Glutamatergic neuron (in vitro differentiated cells): ENCODE measurements at places on chromosomes 1 and 21. TPM values are rescaled to one million over a fixed set of nuclear protein-coding genes. Genes with fewer than 3 reads are reported as not detected.

GRCh38 chr1:80582980-80583379 is 1217.8 kb upstream of the ADGRL2 start:
- no peak for DNase-seq

Gene LCE3D
- total RNA-seq = not detected

DNA sequence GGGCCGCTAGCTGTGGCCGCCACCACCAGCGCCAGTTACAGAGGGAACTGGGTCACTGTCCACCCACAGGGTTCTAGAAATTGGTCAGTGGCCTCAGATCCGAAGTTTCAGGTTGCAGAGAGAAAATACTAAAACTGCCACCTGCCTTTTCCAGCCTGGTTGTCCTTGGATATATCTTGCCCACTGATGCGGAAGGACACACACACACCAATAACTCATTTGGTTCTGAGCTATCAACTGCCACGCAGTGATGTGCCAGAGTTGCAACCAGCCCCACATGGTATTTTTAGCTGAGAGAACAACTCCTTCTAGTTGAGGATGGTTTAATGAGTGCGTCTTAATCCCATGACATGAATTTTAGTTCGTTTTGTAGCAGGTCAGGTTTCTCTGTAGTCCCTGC is 68.1 kb downstream of the SH3BGR start:
- no peak for DNase-seq

GRCh38 chr1:103513711-103514110 is 11.8 kb upstream of the RNPC3 start:
- no peak for DNase-seq

DNA sequence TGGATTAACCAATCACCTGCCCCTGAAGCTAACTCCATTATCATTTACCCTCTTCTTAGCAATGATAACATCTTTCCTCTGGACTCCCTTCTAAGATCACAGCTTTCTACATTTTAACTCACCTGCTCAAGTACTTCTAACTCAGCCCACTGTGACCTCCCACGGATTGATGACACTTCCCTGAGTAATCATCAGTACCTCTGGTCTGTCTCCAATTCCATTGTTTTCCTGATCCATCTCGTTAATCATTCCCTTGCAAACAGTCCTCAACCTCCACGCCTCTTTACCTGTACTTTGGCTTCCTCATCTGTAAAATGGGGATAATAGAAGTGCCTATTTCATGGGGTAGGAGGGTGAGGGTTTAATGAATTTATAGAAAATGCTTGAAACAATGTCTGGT is 195.3 kb upstream of the APP start:
- no peak for DNase-seq

DNA sequence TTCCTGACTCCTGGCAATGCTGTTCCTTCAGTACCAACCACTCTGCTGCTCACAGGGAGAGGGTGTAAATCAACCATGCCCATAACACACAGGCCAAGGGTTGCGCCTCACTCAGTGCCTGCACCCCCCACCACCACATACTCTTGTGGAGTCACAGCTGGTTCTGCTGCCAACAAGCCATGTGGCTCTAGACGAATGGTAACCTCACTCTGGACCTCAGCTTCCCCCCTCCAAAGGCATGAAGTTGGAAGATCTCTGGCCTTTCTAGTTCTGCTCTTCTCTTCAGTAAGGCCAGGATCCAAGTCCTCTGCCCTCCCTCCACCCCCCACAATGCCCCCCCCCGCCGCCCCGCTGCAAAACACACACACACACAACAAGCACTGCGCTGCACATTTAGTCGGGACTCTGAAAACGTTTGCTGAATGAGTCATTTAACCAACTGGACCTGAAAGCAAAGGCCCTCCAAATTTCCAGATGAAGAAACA is 1.7 kb upstream of the GLIS1 start:
- no peak for DNase-seq

Gene MAST2
- 95.1 TPM for total RNA-seq

GRCh38 chr1:58802640-58803399 is 19.0 kb upstream of the JUN start:
- DNase-seq = no peak

Gene CFAP45
- total RNA-seq = 0.49 TPM

Gene TMEM269
- total RNA-seq = 0.32 TPM

GRCh38 chr1:26533951-26534509 is 4.5 kb downstream of the RPS6KA1 start:
- no peak for DNase-seq

Gene PGLYRP3
- not detected for total RNA-seq

- no peak for DNase-seq
Observed at GRCh38 chr1:51515312-51515960, 3.6 kb downstream of the EPS15 start.

Gene TEDDM1
- not detected for total RNA-seq

Gene CHIA
- not detected for total RNA-seq

GRCh38 chr1:165897326-165898303 is 70.2 kb downstream of the UCK2 start:
- no peak for DNase-seq

GRCh38 chr21:35232545-35233176 is 183.6 kb upstream of the RUNX1 start:
- DNase-seq = no peak

GRCh38 chr1:44405798-44406736 is 1.0 kb downstream of the RNF220 start:
- peak; percentile 40 for DNase-seq

DNA sequence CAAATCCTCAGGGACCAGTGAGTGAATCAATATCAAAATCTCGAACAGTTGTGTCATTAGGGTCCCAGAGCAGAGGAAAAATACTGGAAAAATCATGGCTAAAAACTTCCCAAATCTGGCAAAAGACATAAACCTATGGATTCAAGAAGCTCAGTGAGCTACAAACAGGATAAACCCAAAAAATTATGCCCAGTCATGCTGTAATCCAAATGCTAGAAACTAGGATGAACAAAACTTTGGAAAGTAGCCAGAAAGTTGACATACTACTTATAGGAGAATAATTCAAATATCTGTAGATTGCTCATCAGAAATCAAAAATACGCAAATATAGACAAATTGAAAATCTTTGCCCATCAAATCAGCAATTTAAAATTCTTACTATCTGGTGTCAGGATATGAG is 34.6 kb upstream of the ATP1A1 start:
- no peak for DNase-seq

- DNase-seq = peak; percentile 48
Observed at GRCh38 chr1:149887456-149888246, 11.7 kb upstream of the BOLA1 start.

GRCh38 chr1:50699795-50700194 is 260.3 kb downstream of the FAF1 start:
- DNase-seq = no peak

GRCh38 chr1:110050602-110051261 is 16.3 kb downstream of the STRIP1 start:
- DNase-seq = no peak

DNA sequence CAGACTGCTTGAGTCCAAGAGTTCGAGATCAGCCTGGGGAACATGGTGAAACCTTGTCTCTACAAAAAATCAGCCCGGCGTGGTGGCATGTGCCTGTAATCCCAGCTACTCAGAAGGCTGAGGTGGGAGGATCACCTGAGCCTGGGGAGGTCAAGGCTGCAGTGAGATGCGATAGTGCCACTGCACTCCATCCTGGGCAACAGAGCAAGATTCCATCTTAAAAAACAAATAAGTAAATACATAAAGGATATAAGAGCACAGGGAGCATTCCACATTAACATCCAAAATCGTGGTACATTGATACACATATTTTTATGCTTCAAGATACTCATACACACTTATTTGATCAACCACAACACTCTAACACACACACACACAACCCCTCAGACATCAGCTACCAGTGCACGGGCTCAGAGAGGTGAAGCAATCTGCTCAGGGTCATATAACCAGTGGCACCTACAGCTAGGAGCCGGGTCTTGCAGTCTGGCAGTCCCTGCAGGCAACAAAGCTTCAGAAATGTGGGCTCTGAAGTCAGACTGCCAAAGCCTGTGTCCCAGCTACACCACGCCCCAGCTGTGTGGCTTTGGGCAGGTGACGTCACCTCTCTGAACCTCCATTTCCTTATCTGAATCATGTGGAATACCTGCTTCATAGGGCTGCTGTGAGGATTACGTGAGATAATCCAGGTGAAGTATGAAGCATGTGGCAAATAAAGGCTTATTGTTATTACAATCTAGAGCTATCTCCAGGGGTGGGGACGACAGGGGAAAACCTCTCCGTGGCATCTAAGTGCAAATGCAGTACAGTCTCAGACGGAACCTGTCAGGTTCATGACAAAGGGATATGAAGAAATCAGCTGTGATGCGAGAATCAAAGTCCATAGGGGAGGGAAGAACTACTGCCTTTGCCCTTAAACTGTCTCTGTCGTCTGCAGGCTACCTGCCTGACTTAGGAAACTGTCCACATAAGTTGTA is 4.8 kb upstream of the CRYBG2 start:
- no peak for DNase-seq

DNA sequence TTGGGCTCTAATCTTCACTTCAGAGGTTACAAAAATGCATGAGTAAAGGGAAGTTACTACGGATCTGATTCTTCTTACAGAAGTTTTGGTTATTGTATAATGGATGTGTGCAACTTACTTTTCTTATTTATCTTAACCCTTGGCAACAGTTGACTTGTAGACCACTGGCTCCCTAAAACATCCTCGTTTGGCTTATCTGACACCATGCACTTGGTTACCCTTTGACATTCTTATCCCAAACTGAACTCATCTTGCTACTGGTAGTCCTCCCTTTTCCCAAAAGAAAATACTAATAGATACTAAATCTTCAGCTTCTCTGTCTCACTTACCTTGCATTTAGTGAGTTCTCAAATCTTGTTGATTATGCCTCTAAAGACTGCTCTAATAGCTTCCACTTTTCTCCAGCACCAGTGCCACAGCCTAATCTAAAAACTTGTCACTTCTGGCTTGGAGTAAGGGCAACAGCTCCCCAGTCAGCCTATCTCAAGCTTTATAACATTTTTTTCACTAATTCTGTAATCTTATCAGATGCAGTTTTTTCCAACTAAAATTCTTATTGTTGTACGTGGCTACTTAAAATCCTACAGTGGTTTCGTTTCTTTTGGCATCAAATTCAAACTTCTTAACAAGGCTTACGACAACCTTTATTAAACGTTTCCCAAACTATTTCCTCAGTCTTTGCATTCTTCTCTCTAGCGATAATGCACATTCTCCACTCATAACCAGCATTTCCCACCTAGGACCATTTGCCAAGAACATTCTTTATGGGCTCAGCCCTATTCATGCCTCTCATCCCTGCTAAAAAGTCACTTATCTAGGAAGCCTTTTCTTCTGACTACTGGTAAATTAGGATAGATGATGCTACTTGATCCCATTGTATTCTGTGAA is 204.2 kb downstream of the KCNT2 start:
- DNase-seq = no peak

DNA sequence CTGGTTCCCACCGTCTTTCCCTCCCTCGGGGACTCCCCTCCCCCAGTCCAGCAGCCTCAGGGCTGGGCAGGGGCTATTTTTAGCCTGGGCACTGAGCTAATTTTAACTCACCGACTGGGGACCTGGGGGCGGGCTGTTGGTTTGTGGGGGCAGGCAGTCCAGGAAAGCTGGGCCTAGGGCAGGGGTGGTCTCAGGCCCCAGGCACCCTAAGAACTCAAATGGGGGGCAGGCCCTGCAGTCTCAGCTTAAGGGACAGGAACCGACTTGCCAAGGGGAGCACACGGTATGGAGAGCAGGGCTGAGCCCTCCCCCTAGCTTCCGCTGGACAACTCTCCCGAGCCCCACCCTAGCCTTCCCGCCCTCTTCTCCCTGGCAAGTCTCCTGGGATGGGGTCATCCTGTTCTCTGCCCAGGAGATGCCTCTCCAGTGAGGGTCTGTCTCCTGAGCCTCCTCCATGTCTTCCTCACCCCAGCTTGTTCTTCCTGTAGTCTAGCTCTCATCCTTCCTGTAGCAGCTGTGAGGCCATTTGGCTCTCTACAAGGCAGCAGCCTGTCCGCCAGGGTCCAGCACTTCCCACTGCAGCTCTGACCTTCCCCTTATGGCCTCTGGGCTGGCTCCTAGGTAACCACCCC is 10.1 kb downstream of the MEF2D start:
- DNase-seq = peak; percentile 81

GRCh38 chr1:64320470-64320869 is 117.0 kb downstream of the UBE2U start:
- DNase-seq = no peak

Gene CYP4B1
- total RNA-seq = not detected

DNA sequence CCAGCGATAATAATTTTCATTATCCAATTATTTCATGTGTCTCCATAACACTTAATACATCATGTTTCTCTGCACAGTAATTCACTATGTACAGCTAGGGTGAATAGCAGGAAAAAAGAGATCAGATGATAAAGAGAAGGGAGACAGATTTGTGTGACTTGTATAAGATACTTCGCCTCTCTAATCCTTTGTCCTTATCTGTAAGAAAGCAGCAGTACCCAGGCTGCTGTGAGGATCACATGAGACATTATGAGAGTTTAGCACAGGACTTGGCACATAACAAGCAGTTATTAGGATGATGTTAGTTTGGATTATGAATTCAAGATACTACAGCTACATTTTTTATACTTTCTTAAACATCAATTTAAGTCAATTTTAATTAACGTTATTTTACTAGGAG is 6.3 kb downstream of the ERG start:
- DNase-seq = no peak

GRCh38 chr1:962381-963300 is 2.3 kb downstream of the KLHL17 start:
- DNase-seq = no peak

DNA sequence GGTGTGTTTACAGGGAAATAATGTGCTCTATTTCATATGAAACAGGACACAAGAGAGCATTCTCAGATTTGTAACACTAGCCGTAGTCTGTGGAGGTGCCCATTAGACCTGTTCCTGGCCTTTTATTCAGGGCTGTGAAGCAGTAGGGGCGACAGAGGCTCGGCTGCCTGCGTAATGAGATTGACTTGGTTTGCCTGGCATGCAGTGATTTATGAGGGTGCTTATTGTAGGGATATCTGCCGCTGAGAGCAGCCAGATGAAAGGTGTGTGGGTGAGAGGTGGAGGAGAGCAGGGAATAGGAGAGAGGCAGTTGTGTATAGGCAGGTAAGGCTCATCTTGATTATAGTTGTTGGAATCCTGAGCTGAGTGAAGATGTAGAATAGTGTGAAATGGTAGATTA is 51.3 kb downstream of the DNAJC6 start:
- DNase-seq = no peak

DNA sequence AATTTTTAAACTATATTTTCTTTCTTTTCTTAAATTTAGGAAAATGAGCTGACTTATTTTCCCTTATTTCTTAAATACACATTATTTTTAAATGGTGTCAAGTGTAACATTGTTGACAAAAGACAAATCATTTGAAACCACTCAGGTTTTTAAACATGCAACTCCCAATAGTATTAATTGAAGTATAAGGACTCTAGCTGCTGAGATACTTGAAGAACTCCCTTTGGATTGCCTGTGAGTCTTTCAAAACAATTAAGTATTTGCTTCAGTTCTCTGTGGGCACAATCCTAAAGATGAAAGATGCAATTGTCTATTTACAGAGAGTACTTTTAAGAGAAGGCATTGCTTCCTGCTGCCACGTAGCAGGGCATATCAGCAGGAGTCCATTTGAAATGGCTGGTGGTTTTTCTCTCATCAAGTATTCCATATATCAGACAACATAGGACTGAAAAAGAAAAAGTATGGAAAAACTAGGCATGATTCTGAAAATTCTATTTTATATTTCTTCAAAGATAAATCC is 373.4 kb downstream of the NEGR1 start:
- no peak for DNase-seq

GRCh38 chr1:119914071-119914470 is 17.8 kb upstream of the ADAM30 start:
- no peak for DNase-seq
